ENCODE measurements at places on chromosomes 7 and 10.

DNA sequence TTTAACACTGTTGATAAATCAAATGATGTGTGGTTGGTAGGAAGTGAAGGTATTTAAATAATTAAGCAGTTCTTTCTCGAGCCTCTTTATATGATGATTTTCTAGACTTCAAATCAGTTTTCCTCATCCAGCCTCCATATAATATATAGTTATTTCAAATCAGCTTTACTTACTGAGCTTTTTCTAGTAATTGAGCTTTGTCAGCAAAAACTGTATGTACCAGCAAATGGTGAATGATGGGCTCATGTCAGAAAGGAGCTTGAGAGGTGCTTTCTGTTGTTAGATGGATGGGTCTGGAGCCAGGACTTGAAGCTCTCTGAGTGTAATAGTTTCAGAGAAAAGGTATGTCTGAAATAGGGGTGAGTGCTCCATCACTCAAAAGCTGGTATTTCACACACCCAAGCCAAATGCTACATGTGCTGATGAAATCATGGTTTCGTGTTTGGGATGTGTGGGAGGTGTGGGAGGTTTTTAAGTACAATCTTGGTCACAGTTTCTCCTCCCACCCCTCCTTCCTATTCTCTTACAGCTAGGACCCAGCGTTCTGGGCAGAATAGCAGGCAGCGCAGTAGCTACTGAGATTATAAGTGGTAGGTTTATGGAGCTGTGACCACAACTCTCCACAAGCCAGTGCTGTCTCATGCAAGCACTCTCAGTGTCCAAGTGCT, 55.8 kb downstream of the LRMDA start:
- no peak for DNase-seq

GRCh38 chr7:88344956-88345832, 38.5 kb upstream of the STEAP4 start:
- peak; percentile 8 for DNase-seq

- DNase-seq: no peak
These were observed 428.2 kb downstream of the PARD3 start for GRCh38 chr10:34386921-34387320.

GRCh38 chr7:42373285-42373684, 136.3 kb upstream of the GLI3 start:
- DNase-seq: no peak

DNA sequence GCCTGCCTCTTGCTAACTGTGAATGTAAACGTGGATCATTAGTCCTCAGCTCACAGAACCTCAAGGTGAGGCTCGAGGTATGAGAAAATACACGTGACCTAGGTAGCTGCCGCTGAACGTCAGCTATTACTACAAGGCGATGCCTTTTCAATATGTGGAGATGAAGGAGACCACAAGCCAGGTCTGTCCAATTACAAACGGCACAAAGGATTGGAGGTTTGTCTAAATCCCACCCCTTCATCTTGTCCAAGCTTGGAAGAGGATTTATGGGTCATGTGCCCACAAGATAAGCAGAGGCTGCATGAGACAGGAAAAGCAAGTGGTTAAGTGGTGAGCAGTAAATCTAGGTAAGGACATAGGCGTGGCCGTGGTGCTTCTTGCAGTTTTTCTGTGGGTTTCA, 3.4 kb downstream of the H2BK1 start:
- peak; percentile 41 for DNase-seq

GRCh38 chr10:98167191-98167590, 32.7 kb downstream of the R3HCC1L start:
- no peak for DNase-seq

- peak; percentile 29 for DNase-seq
These were observed 44.3 kb upstream of the ECHDC3 start for GRCh38 chr10:11697718-11698527.

DNA sequence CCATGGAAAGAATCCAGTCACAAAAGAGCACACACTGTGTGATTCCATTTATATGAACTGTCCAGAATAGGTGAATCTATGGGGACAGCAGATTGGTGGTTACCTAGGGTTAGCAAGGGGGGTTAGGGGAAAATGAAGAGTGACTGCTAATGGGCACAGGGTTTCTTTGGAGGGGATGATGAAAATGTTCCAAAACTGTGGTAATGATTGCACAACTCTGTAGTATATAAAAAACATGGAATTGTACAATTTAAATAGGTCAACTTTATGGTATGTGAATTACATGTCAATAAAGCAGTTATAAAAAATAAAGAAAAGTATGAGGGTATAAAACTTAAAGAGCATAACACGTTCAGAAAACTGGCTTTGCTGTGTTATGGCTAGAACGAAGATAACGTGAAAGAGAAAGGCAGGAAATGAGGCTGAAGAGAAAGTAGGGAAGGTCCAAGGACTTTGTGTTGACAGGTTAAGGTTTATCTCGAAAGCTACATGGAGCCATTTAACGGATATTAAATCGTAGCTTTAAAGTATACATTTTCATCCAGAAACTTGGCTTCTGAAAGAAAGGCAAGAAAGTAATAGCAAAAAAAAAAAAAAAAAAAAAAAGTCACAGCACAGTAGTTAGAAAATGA, 26.4 kb upstream of the MSS51 start:
- DNase-seq: no peak

DNA sequence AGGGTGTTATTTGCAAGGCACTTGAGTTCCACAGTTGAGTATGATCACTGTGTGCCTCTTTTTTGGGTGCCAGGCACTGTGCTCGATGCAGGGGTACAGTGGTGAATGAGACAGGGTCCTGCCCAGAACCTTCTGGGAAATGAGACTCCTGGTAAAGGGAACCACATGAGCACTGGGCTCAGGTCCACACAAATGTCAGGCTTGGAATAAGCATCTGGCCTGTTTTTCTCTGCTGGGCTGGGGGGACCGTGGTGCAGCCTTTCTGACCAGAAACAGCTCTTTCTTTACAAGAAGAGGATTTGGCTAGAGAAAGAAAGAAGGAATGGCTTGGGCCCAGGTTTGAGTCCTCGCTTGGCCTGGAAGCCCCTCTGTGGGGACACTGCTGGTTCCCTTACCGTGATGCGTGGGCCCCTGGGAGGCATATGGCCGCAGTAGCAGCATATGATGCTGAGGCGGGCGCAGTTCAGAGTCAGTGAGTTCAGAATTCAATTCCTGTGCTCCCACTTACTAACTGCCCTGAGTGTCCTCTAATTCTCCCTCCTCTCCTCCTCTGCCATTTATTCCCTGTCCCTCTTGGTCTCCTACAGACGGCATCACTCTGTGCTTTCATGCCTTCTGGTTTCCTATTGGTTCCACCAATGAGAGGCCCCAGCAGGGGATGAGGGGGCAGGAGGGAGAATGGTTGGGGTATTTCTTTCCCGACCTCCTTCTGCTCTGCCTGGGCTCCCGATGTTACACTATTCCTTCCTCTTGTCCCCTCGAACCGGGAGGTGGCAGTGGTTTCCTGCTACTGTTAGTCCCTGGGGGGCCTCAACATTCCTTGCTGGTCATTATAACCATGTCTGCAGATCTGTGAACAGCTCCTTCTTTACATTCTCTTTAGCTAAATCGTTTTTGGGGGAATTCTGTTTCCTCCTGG, 9.6 kb upstream of the KCP start:
- no peak for DNase-seq

DNA sequence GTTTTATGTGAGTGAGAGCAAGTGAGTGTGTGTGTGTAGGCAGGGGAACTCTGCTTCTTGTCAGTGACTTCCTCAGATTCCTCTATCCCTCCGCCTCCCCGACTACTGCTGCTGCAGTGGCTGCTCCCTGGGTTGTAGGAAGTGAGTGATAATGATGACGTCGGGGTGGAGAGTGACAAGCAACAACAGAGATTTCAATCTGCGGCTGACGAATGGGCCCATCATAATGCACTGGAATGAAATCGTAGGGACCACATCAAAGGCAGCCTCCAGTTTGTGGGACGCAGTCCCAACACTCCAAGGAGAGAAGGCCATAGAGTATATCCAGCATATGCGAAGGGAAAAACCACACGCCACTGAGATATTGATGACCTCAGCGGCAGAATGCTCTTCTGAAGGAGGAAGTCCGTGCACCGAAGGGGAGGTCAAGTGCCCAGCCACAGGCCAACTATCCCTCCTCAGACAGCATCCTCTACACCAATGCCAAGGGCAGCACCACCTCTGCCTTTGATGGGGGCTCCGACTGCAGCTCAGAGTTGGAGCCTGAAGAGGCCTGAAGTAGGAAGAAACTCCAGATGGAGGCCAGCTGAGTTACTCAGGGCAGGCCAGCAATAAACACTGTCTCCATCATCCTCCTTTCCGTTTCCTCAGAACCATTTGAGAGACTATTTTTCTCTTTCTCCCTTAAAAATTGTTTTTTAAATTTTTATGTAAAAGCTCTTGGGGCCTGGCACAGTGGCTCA, 11.3 kb upstream of the STMP1 start:
- no peak for DNase-seq

DNA sequence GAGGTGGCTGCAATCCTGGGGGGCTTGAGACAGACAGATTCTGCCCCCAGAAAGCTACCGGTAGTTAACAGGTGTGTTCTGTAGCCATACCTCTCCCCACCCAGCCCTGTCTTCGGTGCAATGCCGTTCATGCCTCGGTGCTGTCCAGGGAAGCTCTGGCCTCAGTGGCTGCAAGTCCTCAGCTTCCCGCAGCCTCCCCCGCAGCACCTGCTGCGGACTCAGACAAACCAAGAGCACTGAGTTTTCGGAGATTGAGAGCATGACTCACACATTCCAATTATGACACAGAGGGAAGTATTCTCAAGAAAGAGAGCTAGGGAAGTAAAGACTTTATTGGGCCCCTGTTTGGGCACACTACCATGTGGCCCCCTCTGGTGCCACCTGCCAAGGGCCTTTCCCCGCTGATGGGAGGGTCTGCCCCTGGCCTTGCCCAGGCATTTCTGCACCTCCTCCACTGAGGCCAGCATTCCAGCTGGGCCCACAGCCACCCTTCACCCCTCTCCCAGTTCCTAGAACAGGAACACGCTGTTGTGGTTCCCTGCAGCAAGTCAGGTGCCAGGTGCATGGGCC, 30.2 kb upstream of the EZH2 start:
- DNase-seq: peak; percentile 28

DNA sequence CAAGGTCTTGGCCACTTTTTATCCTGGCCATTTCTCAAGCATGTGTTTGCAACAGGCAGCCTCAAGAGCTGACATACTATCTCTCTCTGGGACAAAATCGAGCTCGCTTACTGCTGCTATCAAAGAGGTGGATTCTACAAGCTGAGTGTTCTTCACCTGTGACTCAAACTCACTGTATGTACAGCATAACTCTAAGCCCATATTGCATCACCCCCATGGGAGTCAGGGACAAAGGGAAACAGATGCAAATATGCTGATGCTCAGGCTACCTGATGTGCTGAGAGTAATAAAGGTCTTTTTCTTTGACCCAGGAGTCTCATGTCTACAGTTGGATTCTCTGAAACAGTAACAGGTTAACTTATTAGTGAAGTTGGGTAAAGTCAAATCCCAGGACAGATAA, 45.2 kb downstream of the PCLO start:
- DNase-seq: no peak

GRCh38 chr7:3446786-3447185, 145.7 kb downstream of the SDK1 start:
- DNase-seq: no peak

- DNase-seq: no peak
These were observed 11.5 kb downstream of the GTF2IRD1 start for GRCh38 chr7:74464931-74465886.

- DNase-seq: no peak
These were observed 506.0 kb downstream of the POM121L12 start for GRCh38 chr7:53541475-53541874.

DNA sequence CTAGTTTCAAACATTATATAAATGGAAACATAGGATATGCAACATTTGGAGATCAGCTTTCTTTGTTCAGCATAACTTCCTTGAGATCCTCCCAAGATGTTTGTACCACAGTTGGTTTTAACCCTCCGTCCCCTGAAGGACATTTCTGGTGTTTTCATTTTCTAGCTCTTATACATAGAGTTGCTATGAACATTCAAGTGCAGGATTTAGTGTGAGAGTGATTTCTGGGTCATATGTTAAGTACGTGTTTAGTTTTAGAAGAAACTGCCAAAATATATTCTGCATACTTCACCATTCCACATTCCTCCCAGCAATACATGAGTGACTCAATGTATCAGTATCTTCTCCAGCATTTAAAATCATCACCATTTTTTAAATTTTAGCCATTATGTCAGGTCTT, 588.7 kb upstream of the PFKP start:
- DNase-seq: no peak

- DNase-seq: peak; percentile 51
These were observed 37.2 kb upstream of the PCBD1 start for GRCh38 chr10:70925377-70926225.

DNA sequence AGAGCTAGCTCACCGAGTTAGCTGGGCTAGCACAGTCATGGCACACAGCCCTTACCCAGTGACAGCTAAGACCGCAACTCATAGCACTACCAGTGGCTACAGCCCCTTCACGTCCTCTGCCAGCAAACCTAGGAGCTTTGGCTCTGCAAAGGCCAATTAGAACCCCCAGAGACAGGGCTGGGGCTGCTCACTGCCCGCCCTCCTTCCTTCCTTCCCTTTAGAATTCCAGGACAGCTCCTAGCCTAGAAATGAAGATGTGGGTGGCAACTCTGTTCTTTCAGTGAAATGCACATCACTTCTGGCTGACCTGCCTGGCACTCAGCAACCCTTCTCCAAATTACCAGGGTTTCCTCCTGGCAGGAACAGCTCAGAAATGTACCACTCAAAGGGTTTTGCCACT, 99.9 kb downstream of the FAM53B start:
- no peak for DNase-seq

DNA sequence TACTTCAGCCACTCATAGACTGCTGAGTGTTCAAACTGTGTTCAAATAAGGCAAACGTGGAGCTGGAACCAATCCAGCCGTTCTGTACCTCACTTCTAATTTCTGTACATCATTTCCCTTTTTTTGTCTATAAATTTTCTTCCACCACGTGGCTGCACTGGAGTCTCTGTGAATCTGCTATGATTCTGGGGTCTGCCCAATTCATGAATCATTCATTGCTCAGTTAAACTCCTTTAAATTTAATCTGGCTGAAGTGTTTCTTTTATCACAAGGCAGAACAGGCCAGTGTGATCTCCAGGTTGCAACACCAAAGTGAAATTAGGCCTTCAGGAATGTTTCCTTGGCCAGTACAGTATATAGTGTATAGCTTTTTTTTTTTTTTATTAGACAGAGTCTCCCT, 53.5 kb downstream of the DNAJC12 start:
- DNase-seq: no peak

DNA sequence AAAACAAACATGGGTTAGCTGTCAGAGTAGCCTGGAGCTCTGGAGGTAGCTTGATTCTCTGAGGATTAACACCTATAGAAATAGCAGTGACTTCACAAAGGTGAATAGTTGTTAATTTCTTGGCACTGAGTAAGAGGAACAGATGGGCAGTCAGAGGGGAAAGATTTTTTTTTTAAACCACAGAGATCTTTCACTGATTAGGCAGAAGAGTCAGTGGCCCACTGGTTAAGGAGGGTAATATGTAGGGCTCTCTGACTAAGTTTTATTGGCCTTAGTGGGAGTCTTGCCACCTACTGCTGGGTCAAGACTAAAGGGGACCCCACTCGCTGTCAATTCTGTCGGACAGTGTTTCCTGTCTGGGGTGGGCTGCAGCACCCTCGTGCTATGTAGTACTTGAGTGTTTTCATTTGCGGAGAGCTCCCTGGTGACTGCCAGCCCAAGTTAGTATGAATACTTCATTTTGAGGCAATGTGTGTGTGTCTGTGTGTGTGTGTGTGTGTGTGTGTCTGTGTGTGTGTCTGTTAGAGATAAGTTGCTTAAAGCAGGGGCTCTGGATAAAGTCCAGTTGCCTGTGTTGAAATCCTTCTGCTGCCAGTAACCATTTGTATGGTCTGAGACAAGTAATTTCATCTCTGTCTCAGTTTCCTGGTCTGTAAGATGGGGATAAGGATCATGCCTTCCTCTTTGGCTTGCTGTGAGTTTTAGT, 145.2 kb downstream of the ARID5B start:
- DNase-seq: no peak

- DNase-seq: no peak
These were observed 522.7 kb upstream of the FZD8 start for GRCh38 chr10:36164556-36165504.
